Ascending aorta (tissue), 2 donors: ENCODE measurements at places on chromosomes 4 and X.
A peak's percentile ranks its signal among the peaks of the same experiment; 100 is the strongest.

GRCh38 chr4:153943738-153944415, 155.0 kb upstream of the SFRP2 start:
- no peaks in the 10 kb centered on the region for H3K36me3 ChIP-seq
- DNase-seq = no peak
- no peaks in the 10 kb centered on the region for H3K4me1 ChIP-seq
- H3K27ac ChIP-seq = no peak overlapping the region
- H3K4me3 ChIP-seq = no peak overlapping the region
- H3K27me3 ChIP-seq = no peaks in the 10 kb centered on the region

DNA sequence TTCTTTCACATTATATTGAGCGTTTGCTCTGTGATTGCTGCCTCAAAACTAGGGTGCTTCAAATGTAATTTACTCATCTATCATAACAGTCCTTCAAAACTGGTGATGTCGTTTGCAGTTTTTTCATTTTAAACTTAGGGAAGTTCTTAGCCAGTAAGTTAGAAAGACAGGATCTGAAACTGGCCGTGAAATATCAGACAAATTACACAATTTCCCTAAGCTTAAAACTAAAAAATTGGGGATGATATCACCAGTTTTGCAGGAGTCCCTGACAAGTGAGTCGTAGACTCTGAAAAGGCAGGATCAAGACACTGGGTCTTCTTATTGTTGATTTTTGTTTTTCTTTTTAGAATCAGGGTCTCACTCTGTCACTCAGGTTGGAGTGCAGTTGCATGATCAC, 44.8 kb downstream of the MOB1B start:
- H3K36me3 ChIP-seq = no peaks in the 10 kb centered on the region
- H3K27ac ChIP-seq = no peak overlapping the region
- peaks cover 3% of the 10 kb centered on the region for H3K4me1 ChIP-seq
- DNase-seq = no peak

DNA sequence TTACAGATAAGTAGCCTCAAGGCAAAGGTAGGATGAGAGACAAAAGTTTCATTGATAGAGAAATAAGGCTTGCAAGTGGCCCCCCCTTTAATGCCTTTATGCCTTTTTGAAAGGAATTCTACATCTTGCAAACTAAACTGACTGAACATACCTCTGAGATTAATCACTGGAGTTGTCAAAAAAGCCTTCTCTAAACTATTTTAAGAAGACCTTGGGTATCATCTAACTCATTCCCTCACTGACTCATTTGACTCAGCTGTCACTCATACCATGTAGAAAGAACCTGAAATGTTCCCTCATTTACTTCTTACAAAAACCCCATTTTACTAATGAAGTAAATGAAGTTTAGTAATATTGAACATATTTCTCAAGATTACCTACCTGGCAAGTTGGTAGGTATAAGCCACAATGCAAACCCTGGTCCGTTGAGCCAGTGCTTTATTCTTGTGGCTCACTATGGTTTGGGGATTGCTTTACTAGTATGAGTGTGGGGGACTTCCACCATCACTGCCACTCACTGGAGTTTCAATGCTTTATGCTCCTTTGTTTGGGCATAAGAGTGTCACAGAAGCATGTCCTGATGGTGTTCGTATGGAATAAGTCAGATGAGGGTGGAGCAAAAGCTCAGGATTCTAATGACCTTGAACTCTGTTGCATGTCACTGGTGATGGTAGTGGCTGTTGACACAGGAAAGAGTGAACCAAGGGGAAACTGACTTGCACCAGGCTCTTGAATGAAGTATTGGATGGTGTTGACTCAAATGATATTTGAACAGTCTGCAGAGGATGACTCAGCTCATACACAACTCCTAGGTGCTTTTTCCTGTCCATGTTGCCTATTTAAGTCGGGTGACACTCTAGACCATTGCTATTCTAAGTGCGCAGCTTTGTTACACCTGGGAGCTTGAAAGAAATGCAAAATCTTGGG, 305.5 kb upstream of the EMCN start:
- no peak overlapping the region for H3K27ac ChIP-seq
- no peaks in the 10 kb centered on the region for H3K27me3 ChIP-seq
- no peak for DNase-seq
- no peak overlapping the region for H3K4me3 ChIP-seq
- no peaks in the 10 kb centered on the region for H3K4me1 ChIP-seq

DNA sequence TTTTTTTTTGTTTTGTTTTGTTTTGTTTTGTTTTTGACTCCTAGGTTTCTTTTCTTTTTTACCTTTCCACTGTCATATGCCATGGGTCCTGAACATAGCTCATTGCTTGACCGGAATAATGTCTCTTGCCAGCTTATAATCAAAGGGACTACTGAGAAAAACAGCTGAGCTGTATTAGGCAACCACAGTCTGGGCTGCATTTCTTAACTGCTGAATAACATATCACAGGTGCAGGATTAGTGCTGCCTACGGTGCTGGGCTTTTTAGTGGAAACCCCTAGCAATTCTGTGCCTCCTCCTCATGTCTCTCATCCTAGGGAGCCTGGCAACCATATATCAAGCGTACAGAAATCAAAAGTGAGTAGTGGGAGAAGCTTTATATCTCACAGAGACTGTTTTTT, 333.5 kb downstream of the BMPR1B start:
- no peak overlapping the region for H3K4me3 ChIP-seq
- no peak overlapping the region for H3K27ac ChIP-seq
- DNase-seq = no peak
- no peaks in the 10 kb centered on the region for H3K36me3 ChIP-seq

- H3K27ac ChIP-seq = no peak overlapping the region
- H3K4me1 ChIP-seq = no peaks in the 10 kb centered on the region
These were observed 107.3 kb upstream of the PABPC4L start for GRCh38 chr4:134308910-134309309.

DNA sequence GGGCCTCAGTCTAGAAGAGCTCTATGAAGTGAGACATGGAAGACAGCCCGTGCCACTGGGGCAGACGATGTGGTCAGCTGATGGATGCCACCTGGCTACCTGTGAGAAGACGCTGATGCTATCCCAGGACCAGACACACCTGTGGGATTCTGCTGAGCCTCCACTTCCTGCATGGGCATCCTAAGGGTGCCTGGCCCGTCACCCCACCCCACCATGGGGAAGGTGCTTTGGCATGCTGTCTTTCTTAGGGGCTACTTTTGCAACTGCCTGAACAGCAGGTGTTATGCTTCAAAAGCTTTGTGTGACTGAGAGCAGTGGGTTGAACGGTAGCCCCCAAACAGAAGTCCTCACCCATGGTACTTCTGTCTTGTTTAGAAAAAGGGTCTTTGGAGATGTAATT, 65.0 kb upstream of the STS start:
- H3K36me3 ChIP-seq = no peaks in the 10 kb centered on the region
- no peaks in the 10 kb centered on the region for H3K27me3 ChIP-seq
- H3K27ac ChIP-seq = no peak overlapping the region
- no peak for DNase-seq
- no peaks in the 10 kb centered on the region for H3K4me1 ChIP-seq
- H3K4me3 ChIP-seq = no peak overlapping the region

- no peaks in the 10 kb centered on the region for H3K27me3 ChIP-seq
- no peak overlapping the region for H3K4me3 ChIP-seq
- H3K4me1 ChIP-seq = no peaks in the 10 kb centered on the region
- DNase-seq = no peak
These were observed 33.9 kb downstream of the ANAPC4 start for GRCh38 chr4:25410820-25411529.

DNA sequence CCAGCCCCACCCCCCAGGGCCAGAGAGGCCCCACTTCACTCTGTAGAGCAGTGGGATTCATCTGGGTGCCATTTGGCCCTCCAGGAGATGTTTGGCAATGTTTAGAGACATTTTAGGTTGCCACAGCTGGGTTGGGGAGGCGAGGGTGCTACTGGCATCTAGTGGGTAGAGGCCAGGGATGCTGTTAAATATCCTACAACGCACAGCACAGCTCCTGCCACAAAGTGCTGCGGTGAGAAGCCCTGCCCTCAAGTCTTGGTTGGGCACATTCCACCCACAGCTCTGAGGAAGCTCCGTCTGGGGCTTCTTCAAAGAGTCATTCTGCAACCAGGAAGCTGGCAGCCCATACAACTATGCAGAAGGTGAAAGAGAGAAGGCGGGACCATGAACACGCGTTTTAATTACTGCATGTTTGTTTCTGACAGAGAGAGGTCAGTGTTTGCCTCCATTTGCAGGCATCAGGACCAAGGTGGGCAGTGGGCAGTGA, 48.1 kb upstream of the FAM9C start:
- no peaks in the 10 kb centered on the region for H3K36me3 ChIP-seq
- peak; percentile 26 for DNase-seq
- H3K4me1 ChIP-seq = no peaks in the 10 kb centered on the region
- peak overlapping the region; percentile 56 for H3K27ac ChIP-seq
- H3K27me3 ChIP-seq = no peaks in the 10 kb centered on the region

DNA sequence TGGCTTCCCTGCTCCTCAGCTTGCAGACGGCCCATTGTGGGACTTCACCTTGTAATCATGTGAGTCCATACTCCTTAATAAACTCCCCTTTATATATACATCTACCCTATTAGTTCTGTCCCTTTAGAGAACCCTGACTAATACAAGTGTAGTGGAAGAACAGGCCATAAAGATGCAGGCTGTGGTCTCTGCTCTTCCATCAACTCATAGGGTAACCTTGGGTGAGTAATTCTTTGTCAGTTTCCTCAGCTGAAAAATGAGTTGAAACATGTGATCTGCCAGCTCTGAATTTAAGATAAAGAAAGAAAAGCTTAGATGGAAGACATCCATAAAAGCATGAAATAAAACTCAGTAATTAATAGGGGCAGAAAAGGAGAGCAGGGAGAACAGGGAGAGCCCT, 103.6 kb downstream of the ENOX2 start:
- H3K27me3 ChIP-seq = no peaks in the 10 kb centered on the region
- H3K27ac ChIP-seq = no peak overlapping the region
- H3K4me3 ChIP-seq = no peak overlapping the region
- no peaks in the 10 kb centered on the region for H3K4me1 ChIP-seq
- DNase-seq = no peak

- no peaks in the 10 kb centered on the region for H3K27me3 ChIP-seq
- H3K4me3 ChIP-seq = no peak overlapping the region
- no peaks in the 10 kb centered on the region for H3K4me1 ChIP-seq
- H3K36me3 ChIP-seq = no peaks in the 10 kb centered on the region
- H3K27ac ChIP-seq = no peak overlapping the region
These were observed 76.5 kb downstream of the STIM2 start for GRCh38 chr4:26937139-26937538.

DNA sequence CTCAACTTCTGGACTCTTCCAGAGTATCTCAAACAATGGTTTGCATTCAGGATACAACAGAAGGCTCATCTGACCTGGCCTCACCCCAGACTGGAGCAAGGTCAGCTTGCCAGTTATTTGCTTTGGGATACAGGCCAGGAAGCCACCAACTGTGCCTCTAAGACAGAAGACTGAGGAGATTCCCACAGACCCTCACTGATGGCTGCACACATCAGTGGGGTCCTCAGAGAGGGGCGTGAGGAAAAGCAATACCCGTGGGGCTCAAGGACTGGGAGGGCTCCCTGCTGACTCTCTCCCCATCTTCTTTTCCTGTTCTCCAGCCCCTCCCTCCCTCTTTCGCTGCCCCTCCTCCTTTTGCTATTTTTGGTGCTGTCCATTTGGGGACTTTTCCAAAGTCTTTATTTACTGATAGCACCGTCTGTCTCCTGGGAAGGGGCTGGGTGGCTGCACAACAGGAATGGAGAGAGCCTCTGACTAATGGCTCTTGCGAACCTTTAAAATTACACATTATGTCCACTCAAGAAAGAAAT, 23.2 kb downstream of the RELL1 start:
- peaks cover 44% of the 10 kb centered on the region for H3K4me1 ChIP-seq
- H3K27me3 ChIP-seq = no peaks in the 10 kb centered on the region
- H3K27ac ChIP-seq = peak overlapping the region; percentile 43
- H3K36me3 ChIP-seq = no peaks in the 10 kb centered on the region
- DNase-seq = no peak
- H3K4me3 ChIP-seq = peak overlapping the region; percentile 13

- H3K27ac ChIP-seq = no peak within 1 kb of the TSS
- no peaks in the 10 kb centered on the region for H3K36me3 ChIP-seq
- H3K4me1 ChIP-seq = no peaks in the 10 kb centered on the region
- H3K27me3 ChIP-seq = no peaks in the 10 kb centered on the region
These were observed at the start of gene IL2RG for GRCh38 chrX:71111141-71111843. Gene IL2RG (minus strand): TSS chrX:71111577. CDS start chrX:71111539, 38 bp downstream.

- no peaks in the 10 kb centered on the region for H3K4me1 ChIP-seq
- H3K36me3 ChIP-seq = no peaks in the 10 kb centered on the region
- H3K4me3 ChIP-seq = no peak overlapping the region
- DNase-seq = no peak
These were observed 773.2 kb upstream of the FTHL17 start for GRCh38 chrX:31845003-31845402.

- no peak overlapping the region for H3K27ac ChIP-seq
- DNase-seq = no peak
- H3K4me1 ChIP-seq = no peaks in the 10 kb centered on the region
- no peak overlapping the region for H3K4me3 ChIP-seq
- no peaks in the 10 kb centered on the region for H3K36me3 ChIP-seq
These were observed 5.2 kb downstream of the NLRP2B start for GRCh38 chrX:57674861-57675260.

GRCh38 chr4:7383266-7383665, 51.5 kb downstream of the PSAPL1 start:
- H3K36me3 ChIP-seq = no peaks in the 10 kb centered on the region
- H3K27me3 ChIP-seq = no peaks in the 10 kb centered on the region
- no peaks in the 10 kb centered on the region for H3K4me1 ChIP-seq
- no peak overlapping the region for H3K27ac ChIP-seq
- no peak for DNase-seq
- H3K4me3 ChIP-seq = no peak overlapping the region

- H3K4me3 ChIP-seq = no peak overlapping the region
- no peak overlapping the region for H3K27ac ChIP-seq
- H3K36me3 ChIP-seq = no peaks in the 10 kb centered on the region
- H3K27me3 ChIP-seq = no peaks in the 10 kb centered on the region
- no peaks in the 10 kb centered on the region for H3K4me1 ChIP-seq
These were observed 7.0 kb downstream of the PALLD start for GRCh38 chr4:168503652-168504362.

- H3K27me3 ChIP-seq = no peaks in the 10 kb centered on the region
- H3K36me3 ChIP-seq = no peaks in the 10 kb centered on the region
- DNase-seq = no peak
- H3K4me3 ChIP-seq = no peak overlapping the region
These were observed 75.6 kb downstream of the CCNG2 start for GRCh38 chr4:77232653-77233052.

- no peaks in the 10 kb centered on the region for H3K27me3 ChIP-seq
- no peaks in the 10 kb centered on the region for H3K4me1 ChIP-seq
- H3K27ac ChIP-seq = no peak overlapping the region
- no peaks in the 10 kb centered on the region for H3K36me3 ChIP-seq
These were observed 5.7 kb downstream of the TCEAL3 start for GRCh38 chrX:103613362-103613890.

- no peaks in the 10 kb centered on the region for H3K4me1 ChIP-seq
- no peak for DNase-seq
- H3K27ac ChIP-seq = no peak overlapping the region
- no peaks in the 10 kb centered on the region for H3K27me3 ChIP-seq
- H3K4me3 ChIP-seq = no peak overlapping the region
These were observed 4.7 kb downstream of the PDE6B start for GRCh38 chr4:629915-630641.
